ENCODE measurements at places on chromosomes 7 and 10. TPM values are rescaled to one million over a fixed set of nuclear protein-coding genes. Genes with fewer than 3 reads are reported as not detected.

DNA sequence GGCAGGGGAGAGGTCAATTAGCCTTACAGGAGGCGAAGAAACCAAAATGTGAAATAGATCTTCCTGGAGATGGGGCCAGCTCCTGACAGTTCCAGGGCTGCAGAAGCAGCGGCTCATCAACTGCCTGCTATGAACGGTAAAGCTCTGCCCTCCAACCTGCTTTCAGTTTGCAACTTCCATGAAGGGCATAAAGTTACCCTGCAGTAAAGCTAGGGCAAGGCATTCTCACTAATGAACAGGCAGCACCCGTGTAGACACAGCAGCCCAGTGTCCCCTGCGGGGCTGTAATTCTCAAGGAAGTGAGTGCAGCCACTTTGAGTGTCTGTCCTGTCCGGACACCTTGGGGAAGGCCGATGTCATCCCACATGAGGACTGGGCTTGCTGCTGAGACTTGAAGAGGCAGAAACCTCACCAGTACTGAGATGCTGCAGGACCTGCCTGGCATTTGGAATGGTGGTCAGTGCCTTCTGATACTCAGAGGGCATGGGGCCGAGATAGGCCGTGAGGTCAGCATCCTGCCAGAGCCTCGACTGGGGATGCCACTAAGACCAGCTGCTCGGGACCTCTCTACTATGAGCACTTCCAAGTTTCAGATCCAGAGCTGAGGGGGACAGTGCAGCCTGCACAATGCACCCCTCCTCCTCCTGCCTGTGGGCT, 26.1 kb upstream of the C10orf53 start:
- no peaks in the 10 kb centered on the region for H3K27me3 ChIP-seq
- DNase-seq = no peak
- no peaks in the 10 kb centered on the region for H3K36me3 ChIP-seq
- no peak overlapping the region for H3K4me3 ChIP-seq
- H3K4me1 ChIP-seq = no peaks in the 10 kb centered on the region

ADCY1 gene
- 14.4 TPM for total RNA-seq

DNA sequence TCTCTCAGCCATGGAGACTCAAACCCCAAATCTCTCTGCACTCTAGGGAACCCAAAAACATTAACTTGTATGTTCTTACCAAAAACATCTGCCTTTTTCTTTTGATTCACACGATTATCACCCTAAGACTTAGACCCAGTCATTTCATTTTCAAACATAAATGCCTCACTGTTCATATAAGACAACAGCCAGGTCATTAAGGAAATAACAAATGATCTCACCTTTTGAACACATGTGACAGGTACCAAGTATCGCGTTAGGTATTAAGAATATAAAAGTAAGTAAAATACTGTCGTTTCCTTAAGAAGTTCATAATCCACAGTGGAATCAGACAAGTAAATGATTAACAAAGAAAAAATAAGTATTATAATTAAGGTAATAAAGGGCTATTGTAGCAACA, 8.8 kb downstream of the TM9SF3 start:
- H3K27me3 ChIP-seq = no peaks in the 10 kb centered on the region
- H3K36me3 ChIP-seq = no peaks in the 10 kb centered on the region
- DNase-seq = no peak

DNA sequence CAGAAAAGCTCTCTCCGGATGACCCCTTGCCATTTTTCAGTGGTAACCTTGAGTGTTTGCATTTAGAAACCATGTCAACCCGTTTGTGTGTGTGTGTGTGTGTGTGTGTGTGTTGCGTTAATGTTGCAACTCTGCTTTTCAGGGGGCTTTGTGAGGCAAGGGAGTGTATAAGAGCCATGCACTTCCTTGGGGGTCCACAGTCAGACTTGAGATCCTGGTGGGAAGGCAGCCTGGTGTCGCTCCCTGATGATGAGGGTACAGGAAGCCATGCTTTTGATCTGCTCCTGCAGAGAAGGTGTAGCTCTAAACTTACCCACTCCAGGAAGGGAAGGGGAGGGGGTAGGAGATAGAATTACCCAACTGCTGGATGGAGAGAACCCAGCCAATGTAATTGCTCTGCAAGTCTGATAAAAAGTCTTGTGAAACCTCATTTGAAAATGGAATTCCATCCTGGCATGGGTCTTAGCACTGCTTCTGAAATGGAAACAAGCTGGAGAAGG, 10.7 kb downstream of the GRK5 start:
- H3K27me3 ChIP-seq = no peaks in the 10 kb centered on the region
- no peak overlapping the region for H3K4me3 ChIP-seq
- no peak overlapping the region for H3K27ac ChIP-seq

INSYN2A gene
- 0.16 TPM for total RNA-seq

MPP7 gene
- 2.9 TPM for total RNA-seq

GRCh38 chr10:100969187-100970075, at the start of gene SEMA4G:
TSS of gene SEMA4G (plus strand) at chr10:100969504. CDS start at chr10:100972913, 3,409 bp downstream.
- H3K36me3 ChIP-seq = no peaks in the 10 kb centered on the region
- no peaks in the 10 kb centered on the region for H3K27me3 ChIP-seq
- H3K4me1 ChIP-seq = no peaks in the 10 kb centered on the region
- H3K4me3 ChIP-seq = peak within 1 kb of the TSS; percentile 46
- DNase-seq = no peak

ADCYAP1R1 gene
- 4.1 TPM for total RNA-seq

DNA sequence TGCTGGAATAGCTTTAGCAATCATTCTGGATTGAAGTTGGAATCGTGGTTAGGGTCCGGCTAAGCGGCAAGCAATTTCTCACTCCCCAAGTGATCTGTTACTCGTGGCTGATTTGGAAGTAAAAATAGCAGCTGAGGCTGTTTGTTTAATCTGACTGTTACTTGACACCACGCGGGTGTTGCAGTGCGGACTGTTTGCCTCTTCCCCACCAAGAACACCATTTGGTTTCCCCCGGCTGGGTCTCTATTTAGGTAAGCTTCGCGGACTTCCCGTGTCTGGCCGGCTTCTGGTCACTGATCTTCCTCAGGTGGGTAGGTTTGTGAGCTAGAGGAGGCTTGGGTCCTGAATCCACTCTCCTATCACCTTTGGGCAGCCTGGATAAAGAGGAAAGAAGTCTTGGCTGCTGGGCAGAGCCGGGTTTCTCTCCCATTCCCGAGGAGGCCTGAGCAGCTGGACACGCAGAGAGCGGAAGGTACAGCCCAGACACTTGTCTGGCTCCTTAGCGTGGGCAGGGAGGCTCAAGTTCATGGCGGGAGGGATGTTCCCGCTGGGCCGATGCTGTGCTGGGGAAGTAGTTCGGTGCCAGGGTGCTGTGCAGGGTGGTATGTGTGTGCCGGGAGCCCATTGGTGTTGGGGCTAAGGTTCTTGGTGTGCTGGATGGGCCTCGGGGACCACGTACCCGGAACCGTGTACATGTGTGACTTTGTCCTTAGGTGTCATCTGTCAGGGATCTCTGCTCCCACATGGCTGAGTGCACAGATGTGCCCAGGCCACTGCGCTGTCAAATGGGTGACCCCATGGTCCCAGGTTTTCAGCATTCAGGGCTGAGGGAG, at the start of gene C10orf71:
Gene C10orf71 (plus strand): TSS at position 188 of the 833 bp plus-strand sequence. CDS start 23,376 bp downstream, outside the sequence.
- H3K36me3 ChIP-seq = no peaks in the 10 kb centered on the region
- DNase-seq = no peak
- H3K27ac ChIP-seq = no peak within 1 kb of the TSS
- H3K4me3 ChIP-seq = no peak within 1 kb of the TSS
- H3K27me3 ChIP-seq = no peaks in the 10 kb centered on the region
- H3K4me1 ChIP-seq = no peaks in the 10 kb centered on the region

GRCh38 chr10:83410570-83410969, 728.7 kb upstream of the GHITM start:
- H3K4me1 ChIP-seq = no peaks in the 10 kb centered on the region
- no peaks in the 10 kb centered on the region for H3K27me3 ChIP-seq
- no peak overlapping the region for H3K27ac ChIP-seq
- no peak overlapping the region for H3K4me3 ChIP-seq

SYT15 gene
- 1.6 TPM for total RNA-seq

Measured in breast epithelium (tissue), 4 donors.